ENCODE measurements at places on chromosomes 4 and X.

DNA sequence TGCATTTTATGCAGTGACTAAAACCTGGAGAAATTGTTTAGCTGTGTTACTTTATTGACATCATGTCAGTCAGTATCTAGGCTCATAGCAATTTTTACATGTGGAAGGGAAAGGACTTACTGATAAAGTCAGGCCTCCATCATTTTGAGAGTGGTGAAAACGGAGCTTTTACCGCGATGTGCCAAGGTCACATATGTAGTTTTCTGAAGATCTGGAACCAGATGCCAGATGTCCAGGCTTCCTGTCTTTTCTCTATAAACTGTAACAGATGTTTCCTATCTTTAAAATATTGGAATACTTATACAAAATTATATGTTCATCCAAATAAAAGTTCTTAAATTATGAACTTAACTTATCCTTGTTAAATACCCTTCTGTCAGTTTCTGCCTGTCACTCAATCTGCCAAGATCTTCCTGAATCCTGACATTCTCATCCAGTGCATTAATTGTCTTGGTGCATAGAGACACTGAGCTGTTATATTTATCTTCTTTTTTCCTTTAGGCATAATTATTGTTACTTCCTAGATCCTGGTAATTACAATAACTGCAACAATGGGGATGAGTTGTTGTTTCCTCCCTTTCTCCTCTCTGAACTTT, 1646.2 kb upstream of the TENM3 start:
- H3K4me1 ChIP-seq = no peaks in the 10 kb centered on the region
- H3K36me3 ChIP-seq = no peaks in the 10 kb centered on the region
- no peak overlapping the region for H3K27ac ChIP-seq
- DNase-seq = no peak
- H3K4me3 ChIP-seq = no peak overlapping the region

- H3K27ac ChIP-seq = no peak overlapping the region
- no peak overlapping the region for H3K4me3 ChIP-seq
- DNase-seq = peak; percentile 86
- H3K36me3 ChIP-seq = no peaks in the 10 kb centered on the region
- H3K4me1 ChIP-seq = no peaks in the 10 kb centered on the region
These were observed 8.6 kb upstream of the PDHA1 start for GRCh38 chrX:19334945-19335626.

DNA sequence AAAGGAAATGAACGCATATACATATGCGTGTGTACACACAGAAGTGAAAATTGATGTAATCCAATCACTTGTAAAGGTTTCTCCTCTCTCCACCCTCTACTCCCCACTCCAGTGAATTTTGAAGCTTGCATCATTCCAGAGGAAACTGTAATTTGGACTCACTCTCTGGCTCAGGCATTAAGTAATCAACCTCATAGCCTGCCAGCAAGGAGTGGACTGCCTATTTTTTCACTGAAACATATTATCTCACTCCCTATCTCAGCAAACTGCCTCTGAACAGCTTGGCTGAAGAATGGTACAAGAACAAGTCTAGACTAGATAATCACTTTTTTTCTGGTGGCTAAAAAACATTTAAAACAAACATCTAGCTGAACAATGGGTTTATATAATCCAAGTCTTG, 124.2 kb downstream of the C4orf51 start:
- no peak overlapping the region for H3K4me3 ChIP-seq
- H3K27me3 ChIP-seq = no peaks in the 10 kb centered on the region
- peak overlapping the region; percentile 55 for H3K27ac ChIP-seq
- H3K4me1 ChIP-seq = peaks cover 15% of the 10 kb centered on the region

GRCh38 chr4:43776371-43776770, 672.2 kb downstream of the KCTD8 start:
- no peaks in the 10 kb centered on the region for H3K27me3 ChIP-seq
- no peaks in the 10 kb centered on the region for H3K4me1 ChIP-seq
- no peaks in the 10 kb centered on the region for H3K36me3 ChIP-seq
- H3K4me3 ChIP-seq = no peak overlapping the region
- no peak for DNase-seq

GRCh38 chrX:136866337-136867095, 14.0 kb downstream of the RBMX start:
- peaks cover 29% of the 10 kb centered on the region for H3K36me3 ChIP-seq
- H3K4me3 ChIP-seq = no peak overlapping the region
- DNase-seq = no peak
- H3K27me3 ChIP-seq = no peaks in the 10 kb centered on the region
- no peaks in the 10 kb centered on the region for H3K4me1 ChIP-seq

GRCh38 chrX:102808336-102808735, 87.8 kb downstream of the GPRASP3 start:
- H3K36me3 ChIP-seq = no peaks in the 10 kb centered on the region
- H3K4me1 ChIP-seq = no peaks in the 10 kb centered on the region
- H3K4me3 ChIP-seq = no peak overlapping the region
- no peak overlapping the region for H3K27ac ChIP-seq

GRCh38 chrX:11064851-11065600, 46.1 kb upstream of the HCCS start:
- H3K36me3 ChIP-seq = no peaks in the 10 kb centered on the region
- H3K4me1 ChIP-seq = peaks cover 2% of the 10 kb centered on the region
- DNase-seq = peak; percentile 18
- no peak overlapping the region for H3K4me3 ChIP-seq
- H3K27me3 ChIP-seq = no peaks in the 10 kb centered on the region

Measured in trophoblast cell (in vitro differentiated cells and primary cell).